ENCODE measurements at places on chromosomes 1 and 21. TPM values are rescaled to one million over a fixed set of nuclear protein-coding genes. Genes with fewer than 3 reads are reported as not detected.
A peak's percentile ranks its signal among the peaks of the same experiment; 100 is the strongest.

SPRR2A gene
- not detected for total RNA-seq

ACTA1 gene
- not detected for total RNA-seq

GRCh38 chr1:221994939-221995338 is 253.1 kb upstream of the DUSP10 start:
- no peak for DNase-seq

DNA sequence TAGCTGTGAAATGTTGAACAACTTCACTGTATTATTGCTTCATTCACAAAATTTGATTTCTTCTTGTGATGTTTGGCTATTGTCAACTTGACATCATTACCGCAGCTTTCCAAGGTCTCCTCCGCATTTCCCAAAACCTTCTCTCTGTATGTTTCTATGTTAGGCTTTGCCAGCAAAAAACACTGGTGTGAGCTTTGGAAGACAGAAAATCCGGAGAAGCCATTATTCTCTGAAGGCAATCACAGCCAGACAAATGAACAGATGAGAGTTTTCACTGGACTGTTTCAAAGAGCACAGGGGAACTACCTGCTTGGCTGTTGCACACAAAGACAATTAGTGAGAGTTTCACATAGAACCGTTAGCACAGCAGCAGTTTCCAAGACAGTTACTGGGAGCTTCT is 609.6 kb downstream of the BRINP3 start:
- DNase-seq: no peak

- no peak for DNase-seq
Measured at GRCh38 chr1:68918563-68918962, 421.7 kb upstream of the DEPDC1 start.

DNA sequence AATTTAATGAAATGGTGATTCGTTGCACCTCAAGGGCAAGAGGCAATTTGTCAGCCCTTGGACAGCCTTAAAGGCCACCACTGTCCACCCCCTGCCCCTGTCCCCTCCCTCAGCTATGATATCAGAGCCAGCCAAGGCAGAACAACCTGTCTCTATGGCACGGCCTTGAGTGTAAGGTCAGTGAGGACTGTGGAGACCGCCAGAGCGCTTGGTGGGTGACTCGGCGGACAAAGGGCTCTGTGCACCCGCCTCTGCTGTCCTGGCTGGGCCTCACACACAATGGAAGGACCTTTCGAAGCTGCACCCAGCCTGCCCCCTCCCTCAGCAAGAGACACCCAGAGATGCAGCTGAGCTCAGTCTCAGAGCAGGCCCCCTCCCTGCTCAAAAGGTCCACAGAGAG is 50.6 kb downstream of the SDC3 start:
- no peak for DNase-seq

- DNase-seq: no peak
Measured at GRCh38 chr1:150012611-150013010, 2.1 kb upstream of the OTUD7B start.

DNA sequence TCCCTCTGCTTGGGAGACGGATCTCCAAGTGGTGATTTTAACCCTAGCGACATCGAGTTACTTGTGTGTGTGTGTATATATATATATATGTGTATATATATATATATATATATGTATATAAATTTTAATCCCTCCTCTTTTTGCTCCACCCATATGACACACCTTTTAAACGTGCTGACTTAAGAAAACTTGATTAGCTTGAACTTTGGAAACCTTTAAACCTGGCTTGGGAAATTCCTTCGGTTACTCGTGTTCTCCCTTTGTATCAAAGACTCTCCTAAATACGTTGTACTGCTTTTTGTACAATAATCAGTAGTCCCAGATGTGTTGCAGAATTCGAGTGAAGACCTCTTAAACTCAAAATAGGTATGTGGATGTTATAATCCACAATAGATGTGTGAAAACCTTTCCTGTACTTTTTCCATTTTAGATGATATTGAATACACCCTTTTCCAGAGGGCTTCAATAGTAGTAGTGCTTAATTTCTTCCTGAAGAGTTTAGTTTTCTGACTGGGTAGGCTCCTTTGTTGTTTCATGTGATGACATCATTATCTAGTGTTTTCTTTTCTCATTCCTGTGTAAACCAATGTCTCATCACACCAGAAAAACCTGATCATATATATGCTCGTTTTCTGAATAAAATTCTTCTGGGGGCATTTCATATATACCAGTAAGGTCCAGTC is 1.4 kb downstream of the RNF11 start:
- no peak for DNase-seq

DNA sequence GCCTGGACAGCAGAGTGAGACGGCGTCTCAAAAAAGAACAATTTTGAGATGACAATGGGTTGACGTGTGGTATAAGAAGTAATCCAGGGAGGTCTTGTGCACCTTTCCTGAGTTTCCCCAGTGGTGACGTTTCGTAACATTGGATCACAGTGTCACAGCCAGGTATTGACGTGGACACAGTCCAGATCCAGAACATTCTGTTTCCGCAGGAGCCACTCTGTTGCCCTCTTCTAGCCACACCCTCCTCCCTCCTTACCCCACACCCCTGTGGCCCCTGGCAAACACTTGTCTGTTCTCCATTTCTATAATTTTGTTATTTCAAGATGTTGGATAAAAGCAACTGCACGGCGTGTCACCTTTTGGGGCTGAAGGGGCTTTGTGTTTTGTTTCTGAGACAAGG is 6.5 kb upstream of the TRAPPC10 start:
- DNase-seq: no peak

GRCh38 chr1:212301580-212301979 is 16.4 kb downstream of the PPP2R5A start:
- DNase-seq: no peak

GRCh38 chr1:1020000-1020404 is at the start of gene AGRN:
Gene AGRN (plus strand): TSS chr1:1020120. CDS start chr1:1020173, 53 bp downstream.
- peak; percentile 39 for DNase-seq

LIPI gene
- not detected for total RNA-seq

DNA sequence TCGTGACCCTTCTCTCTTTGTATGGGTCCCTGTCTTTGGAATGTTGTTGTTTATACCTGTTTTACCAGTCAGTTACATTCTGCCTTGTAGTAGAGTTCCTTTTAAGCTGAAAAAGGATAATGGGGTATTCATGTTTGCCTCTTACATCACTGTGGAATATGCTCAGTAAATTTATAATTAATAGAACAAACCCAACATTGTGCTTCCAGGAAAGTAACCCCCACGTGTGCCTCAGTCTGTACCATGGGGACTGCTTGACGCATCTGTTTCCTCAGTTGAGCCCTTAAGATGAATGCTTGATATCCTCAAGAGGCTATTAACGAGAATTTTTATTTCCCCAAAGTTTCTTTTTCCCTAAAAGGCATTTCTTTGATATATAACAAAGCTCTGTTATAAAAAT is 73.4 kb downstream of the ST6GALNAC3 start:
- DNase-seq: no peak

- DNase-seq: no peak
Measured at GRCh38 chr1:110205591-110206155, 4.4 kb upstream of the KCNC4 start.

DNA sequence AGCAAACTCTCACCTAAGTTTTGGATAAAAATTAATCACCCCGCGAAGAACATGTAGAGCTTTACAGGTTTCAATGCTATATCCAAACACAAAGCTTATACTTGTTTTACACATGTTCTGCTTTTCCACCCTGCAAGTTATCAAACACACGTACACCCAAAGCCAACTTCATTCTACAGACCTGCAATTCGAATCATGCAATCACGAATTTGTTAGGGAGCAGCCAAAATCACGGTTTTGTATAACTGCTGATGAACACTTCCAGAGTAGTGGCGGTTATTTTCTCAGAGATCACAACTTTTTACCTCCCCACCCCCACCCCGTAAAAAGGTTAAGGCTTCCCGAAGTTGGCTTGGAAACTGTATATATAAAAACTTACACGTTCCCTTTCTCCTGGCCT is 1.4 kb downstream of the HMGN1 start:
- no peak for DNase-seq

- DNase-seq: peak; percentile 66
Measured at GRCh38 chr1:35717911-35718476, 690 bp downstream of the C1orf216 start.

GRCh38 chr1:206792939-206793607 is 20.8 kb upstream of the IL10 start:
- DNase-seq: no peak

- DNase-seq: no peak
Measured at GRCh38 chr21:31426235-31426797, 82.3 kb upstream of the TIAM1 start.

DNA sequence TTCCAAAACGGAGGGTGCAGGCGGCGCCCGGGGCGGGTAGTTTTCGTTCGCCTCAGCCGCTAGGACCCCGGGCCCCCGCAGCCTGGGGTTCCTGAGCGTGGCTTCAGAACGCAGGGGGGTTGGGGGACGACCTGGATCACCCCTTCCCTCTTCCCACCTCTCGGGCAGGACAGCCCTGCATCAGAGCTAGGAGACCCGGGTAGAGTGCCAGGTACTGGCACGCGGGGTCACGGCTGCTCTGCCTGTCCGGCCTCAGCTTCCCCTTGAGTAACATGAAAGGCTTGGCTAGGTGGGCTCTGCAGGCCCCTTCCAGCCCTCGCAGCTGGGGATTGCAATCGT is 484 bp downstream of the DFFB start:
- no peak for DNase-seq

DNA sequence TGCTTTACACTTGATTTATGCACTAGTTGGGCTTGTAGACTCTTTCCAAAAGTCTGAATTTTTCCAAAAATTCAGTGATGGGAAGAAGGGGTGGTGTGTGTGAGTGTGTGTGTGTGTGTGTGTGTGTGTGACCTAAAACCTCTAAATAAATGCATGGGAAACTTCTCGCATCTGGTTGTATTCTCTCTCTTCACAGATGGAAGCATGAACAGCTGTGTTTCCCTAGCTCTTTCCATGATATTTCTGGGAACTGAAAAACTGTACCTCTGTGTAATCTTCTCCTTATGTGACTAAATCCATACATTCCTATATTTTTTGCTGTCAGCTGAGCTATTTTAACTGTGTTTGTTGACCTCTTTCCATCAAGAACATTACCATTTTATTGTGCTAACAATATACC is 26.2 kb upstream of the CYYR1 start:
- no peak for DNase-seq

GRCh38 chr1:86184426-86184825 is 27.9 kb upstream of the COL24A1 start:
- no peak for DNase-seq

SERPINC1 gene
- total RNA-seq: not detected

- no peak for DNase-seq
Measured at GRCh38 chr1:54859700-54860391, 27.1 kb downstream of the DHCR24 start.

- no peak for DNase-seq
Measured at GRCh38 chr1:37704966-37705365, 12.7 kb downstream of the CDCA8 start.

- DNase-seq: no peak
Measured at GRCh38 chr1:167909691-167910180, 4.2 kb downstream of the ADCY10 start.

- DNase-seq: no peak
Measured at GRCh38 chr1:241838897-241839296, 9.1 kb upstream of the EXO1 start.

- no peak for DNase-seq
Measured at GRCh38 chr1:208115924-208116640, 128.1 kb downstream of the PLXNA2 start.

GRCh38 chr1:2969845-2970291 is 51.4 kb upstream of the ACTRT2 start:
- DNase-seq: no peak

GRCh38 chr1:180167721-180168467 is 13.2 kb downstream of the QSOX1 start:
- peak; percentile 44 for DNase-seq

- no peak for DNase-seq
Measured at GRCh38 chr1:76613886-76614285, 253.4 kb upstream of the ST6GALNAC5 start.

GRCh38 chr1:115908565-115909274 is 67.6 kb upstream of the SLC22A15 start:
- no peak for DNase-seq

DNA sequence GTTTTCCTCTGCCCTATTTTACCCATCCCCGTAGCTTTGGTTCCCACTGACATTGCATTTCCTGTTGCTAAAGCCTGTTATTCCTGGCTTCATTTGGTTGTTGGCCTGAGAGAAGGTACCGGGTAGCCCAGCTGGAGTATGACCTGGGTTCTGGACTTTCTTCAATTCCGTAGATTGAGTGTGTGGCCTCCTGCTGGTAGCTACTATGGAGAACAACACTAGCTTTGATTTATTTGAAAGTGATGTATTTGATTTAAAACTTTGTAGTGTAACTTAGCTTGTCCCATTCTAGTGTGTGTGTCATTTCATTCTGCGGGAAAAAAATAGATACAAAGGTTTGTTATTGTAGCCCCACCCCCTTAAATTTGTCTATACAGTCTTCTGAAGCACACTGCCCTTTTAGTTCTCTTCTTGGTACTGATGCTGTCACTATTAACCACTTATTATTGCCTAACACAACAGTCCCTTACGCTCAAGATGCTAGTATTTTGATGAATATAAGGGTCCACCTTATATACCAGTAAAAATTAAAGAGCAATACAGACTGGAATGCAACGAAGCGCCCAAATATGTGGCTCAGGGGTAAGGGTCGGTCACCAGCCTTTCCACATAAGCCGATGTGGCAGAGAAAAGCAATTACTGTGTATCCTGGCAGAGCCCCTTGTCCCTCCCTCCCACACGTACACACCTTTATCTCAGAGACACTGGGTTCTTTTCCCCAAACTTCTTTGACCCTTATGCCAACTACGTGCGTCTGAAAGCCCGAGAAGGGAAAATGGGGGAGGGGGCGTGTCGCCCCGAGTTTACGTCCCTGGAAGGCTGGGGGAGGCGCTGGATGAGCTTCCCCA is 643 bp upstream of the MOV10 start:
- peak; percentile 70 for DNase-seq

DNA sequence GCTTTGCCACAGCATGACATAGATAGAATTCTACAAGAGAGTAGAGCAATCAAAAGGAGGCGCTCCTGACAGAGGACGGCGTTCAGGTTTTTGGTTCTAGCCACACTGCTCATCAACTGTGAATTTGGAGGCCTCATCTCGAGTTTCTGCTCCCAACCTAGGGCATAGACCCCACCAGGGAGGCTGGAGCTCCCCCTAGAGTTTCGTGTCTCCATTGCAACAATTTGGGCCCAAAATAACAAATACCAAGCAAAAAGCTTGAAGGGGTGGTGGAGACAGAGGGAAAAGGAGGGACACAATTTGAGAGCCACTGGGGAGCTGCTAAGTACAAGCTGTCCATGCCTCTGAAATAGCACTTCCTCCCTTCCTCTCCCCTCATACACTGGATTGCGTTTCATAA is 297.0 kb downstream of the GPATCH2 start:
- peak; percentile 38 for DNase-seq

- DNase-seq: no peak
Measured at GRCh38 chr21:25313829-25314228, 293.5 kb downstream of the MRPL39 start.

KCNK2 gene
- 2.8 TPM for total RNA-seq

Data from MG63 (cell line).